Glomerular endothelial cell (primary cell): ENCODE measurements at places on chromosomes 6 and 20. TPM values are rescaled to one million over a fixed set of nuclear protein-coding genes. Genes with fewer than 3 reads are reported as not detected.

Gene TGM3
- total RNA-seq, result 3.5 TPM in 1 of 2 replicates, not detected in the other

Gene KCNK17
- total RNA-seq, result not detected in 2 replicates

Gene UBD
- total RNA-seq, result 9.2 and 52.4 TPM in 2 replicates

Gene MEP1A
- not detected in 2 replicates for total RNA-seq
